CD4-positive, alpha-beta T cell treated with Interleukin-4 for 4 hours (primary cell): ENCODE measurements at places on chromosomes 16 and 17.
A peak's percentile ranks its signal among the peaks of the same experiment; 100 is the strongest.

GRCh38 chr17:75152922-75153779 lies 1.2 kb downstream of the JPT1 start:
- DNase-seq, result peak; percentile 23

GRCh38 chr17:77145224-77145611 lies 4.4 kb downstream of the SEC14L1 start:
- no peak for DNase-seq

DNA sequence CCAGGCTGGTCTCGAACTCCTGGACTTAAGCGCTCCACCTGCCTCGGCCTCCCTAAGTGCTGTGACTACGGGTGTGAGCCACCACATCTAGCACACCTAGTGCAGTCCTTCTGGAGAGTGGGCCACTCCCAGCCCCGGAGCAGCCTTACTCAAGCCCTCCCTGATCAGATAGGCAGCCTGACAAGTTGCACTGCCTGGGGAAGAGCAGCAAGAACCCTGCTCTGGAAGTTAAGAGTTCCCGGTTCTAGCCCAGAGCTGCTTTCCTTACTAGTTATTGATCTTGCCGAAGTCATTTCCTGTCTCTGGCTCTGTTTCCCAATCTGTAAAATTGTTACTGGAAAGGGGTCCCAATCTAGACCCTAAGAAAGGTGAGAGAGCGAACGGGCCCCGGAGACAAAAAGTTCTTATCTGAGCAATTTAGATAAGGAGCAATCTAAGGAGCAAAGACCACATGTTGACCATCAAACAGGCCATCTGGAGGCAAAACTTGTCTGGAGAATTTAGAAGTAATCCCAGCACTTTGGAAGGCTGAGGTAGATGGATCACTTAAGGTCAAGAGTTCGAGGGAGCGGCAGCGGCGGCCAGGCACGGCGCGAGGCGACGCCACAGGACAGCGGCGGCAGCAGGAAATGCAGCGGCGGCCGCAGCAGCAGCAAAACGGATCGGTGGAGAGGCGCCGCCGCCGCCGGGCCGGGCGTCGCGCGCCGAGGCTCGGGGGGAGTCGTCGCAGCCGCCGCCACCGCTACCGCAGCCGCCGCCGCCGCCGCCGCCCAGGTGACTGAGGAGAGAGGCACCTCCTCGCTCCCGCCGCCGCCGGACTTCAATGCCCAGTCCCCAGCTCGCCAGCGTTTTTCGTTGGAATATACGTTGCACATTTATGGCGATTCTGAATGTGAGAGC lies 4.3 kb upstream of the NAGLU start:
- DNase-seq, result peak; percentile 38

DNA sequence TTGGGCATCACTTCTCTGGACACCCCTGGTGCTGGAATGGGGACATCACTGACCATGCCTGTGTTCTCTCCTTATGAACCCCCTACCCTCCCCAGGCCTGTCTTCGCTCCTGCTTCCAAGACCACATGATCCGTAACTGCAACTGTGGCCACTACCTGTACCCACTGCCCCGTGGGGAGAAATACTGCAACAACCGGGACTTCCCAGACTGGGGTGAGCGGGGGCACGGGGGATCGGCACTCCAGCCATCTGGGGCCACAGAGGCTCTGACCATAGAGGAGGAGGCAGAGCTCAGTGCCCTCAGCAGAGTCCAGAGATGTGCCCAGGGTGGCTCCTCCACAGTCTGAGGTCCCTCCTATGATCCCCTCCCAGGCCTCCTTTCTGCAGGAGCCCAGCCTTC lies 73.5 kb downstream of the SCNN1B start:
- no peak for DNase-seq

DNA sequence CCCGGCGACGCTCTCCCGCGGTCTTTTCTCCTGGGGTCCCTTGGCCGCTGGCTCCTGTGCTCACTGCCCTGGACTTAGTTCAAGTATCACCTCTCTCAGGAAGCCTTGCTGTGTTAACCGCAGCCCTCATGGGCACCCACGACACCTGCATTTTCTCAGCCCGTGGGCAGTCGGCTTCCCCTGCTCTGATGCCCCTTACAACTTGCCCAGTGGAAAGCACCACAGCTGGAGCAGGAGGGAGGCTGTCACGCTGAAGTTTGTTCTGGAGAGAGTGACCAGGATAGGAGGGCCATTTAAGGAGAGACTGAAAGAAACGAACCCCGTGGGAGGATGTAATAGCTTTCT lies 395 bp downstream of the STXBP4 start:
- no peak for DNase-seq

GRCh38 chr16:25729188-25729915 lies 37.6 kb downstream of the HS3ST4 start:
- no peak for DNase-seq

DNA sequence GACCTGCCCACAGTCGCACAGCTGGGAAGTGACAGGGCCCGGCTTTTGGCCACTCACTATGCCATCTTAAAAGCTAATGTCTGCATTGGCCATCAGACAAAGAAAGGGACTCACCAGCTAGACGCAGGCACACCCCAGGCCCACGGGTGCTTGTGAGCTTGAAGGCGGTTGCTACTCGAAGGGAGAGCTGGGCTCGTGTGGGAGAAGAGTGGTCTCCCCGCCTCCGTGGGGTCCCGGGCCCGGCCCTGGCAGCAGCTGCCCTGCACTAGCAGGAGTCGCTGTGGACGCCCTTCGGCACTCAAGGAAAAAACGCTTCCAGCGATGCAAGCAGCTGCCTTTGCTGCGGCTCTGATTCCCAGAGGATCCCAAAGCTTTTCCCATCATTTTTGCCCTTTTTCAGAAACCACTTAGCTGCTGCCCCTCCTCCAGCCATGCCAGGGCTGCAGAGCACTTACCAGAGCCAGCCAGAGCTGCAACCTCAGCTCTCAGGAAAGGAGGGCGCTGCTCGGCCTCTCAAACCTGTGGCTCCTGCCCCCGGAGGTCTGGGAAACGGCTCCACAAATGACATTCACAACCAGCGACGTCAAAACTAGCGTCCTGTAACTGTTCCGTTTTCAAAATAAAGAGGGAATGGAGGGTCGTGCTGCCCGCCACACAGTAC lies 12.3 kb downstream of the TRPV1 start:
- no peak for DNase-seq

GRCh38 chr17:27496005-27496404 lies 39.8 kb downstream of the KSR1 start:
- DNase-seq, result no peak

GRCh38 chr17:32992321-32993033 lies 830 bp downstream of the SPACA3 start:
- DNase-seq, result no peak
